ENCODE measurements at places on chromosomes 16 and 17.

DNA sequence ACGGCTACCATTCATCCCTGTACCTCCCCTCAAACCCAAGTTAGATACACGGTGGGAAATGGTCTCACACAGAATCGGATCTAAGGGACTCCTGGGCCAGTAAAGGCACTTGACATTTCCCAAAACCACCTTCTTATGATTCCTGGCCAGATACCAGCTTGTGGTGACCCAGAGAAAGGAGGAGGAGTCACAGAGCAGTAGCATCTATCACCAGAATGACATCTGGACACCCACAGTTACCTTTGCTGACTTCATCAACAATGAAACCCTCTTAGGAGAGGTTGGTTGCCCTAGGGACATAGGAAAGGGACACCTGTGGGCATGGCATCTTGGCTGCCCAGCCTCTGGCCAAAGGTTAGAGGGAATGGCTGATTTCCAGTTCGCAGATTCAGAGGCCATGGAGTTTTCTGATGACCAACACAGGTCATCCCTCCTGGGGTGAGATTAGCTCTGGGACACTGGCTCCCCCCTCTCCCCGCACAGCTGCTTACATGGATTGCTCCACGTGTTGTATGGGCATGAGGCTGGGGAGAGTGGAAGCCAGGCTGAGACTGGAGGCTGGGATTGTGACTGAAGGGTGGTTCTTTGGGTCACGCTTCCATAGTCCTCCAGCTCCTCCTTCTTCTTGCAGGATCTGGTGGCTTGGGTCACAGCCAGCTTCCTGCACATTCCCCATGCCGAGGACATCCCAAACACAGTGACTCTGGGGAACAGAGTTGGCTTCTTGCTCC is 1.4 kb upstream of the AOC3 start:
- DNase-seq = no peak

DNA sequence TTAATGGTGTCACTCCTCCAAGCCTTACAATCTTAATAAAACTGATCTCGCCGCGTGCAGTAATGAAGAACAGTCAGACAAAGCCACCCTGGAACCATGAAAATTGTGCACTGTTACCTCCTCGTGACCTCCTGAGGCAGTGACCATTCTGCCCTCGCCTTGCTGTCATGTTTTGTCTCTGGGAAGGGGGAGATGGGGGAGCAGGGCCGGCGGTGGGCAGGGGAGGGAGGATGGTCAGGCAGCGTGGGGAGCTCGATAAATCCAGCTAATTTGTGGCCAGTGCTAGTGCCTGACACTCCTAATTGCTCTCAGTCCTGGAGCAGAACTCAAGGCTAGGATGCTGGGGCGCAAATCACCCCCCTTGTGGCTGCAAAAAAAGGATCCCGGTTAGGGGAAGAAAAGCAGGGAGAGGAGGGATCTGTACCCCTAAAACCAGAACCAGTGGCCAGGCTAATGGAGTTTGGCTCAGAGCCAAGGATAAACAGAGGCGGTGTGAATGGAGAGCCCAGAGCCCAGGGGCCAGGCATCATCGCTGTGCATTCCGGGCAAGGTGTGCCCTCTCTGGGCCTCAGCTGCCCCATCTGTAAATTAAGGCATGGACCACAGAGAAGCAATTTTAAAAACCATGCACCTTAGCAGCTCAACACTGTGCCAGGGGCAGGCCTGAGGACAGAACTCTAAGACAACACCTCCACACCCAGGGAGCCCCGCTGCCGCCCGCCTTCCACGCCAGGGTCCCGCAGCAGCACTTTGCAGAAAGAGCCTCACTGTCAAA is 113.3 kb downstream of the ZNF423 start:
- no peak for DNase-seq

- DNase-seq = no peak
Measured at GRCh38 chr17:50834429-50835300, 721 bp upstream of the WFIKKN2 start.

DNA sequence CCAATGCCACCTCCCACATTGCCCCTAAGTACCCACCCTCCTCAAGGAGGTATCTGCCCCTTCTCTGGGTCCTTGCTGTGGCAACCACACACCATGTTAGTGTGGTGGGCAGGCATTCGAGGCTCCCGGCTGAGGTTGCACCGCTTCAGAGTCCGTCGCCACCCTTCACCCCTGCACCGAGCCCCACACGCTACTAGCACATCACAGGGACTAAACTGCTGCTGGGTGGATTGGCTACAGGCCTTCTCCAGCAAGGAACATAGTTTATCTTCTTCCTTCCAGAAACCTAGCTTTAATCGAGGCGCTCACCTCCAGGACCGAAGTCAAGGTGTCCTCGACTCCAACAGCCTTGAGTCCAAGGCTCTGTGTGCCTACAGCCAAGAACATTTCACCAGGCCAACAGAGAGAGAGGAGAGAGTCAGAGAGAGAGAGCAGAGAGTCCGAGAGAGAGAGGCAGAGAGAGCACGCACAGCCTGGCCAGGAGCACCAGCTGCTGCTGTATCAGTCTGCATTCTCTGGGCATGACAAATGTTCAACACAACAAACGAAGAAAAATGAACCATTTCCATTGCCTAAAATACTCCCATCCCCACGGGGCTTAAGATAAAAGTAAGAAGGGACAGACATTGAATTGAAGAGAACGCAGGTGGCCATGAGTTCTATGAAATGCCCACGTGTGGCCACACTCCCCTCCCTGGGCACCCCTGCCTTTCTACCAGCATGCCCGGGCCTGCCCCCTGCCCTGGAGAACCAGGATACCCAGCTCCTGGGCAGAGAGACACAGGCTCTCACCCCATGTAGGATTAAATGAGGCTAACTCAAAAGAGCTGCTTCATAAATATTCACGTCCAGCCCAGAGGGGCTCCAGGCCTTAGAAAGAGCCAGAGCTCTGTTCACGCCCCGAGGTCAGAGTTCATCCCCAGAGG is 94.9 kb downstream of the RBFOX3 start:
- no peak for DNase-seq

GRCh38 chr17:5675625-5676421 is 91.5 kb upstream of the NLRP1 start:
- no peak for DNase-seq

DNA sequence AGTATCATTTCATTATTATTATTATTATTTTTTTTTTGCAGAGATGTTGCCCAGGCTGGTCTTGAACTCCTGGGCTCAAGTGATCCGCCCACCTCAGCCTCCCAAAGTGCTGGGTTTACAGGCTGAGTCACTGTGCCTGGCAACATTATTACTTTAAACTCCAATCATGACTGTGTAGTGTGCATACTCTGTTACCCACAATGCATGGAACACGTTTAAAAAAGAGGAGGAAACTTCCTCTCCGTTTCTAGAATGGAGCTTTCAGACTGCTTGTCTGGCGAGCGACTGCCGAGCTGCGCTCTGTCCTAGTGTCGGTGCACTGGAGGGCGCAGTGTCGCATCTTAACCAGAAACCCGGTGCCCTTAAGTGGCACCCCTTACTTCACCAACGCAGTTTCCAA is 22.1 kb upstream of the FASN start:
- no peak for DNase-seq

DNA sequence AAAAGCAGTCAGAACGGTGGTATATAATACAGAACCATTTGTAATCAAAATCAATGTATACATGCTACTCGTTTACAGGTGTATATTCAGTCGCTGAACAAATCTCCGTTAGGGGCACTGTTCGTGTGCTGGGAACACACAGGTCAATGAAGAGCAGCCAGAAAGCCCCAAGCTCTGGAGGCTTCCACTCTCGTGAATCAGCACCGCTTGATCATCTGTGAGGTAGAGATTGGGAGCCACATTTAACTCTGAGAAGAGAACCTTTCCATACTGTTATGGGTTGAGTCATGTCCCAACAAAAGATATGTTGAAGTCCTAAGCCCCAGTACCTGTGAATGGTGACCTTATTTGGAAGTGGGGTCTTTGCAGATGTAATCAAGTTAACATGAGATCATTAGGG is 5.4 kb upstream of the CYTH1 start:
- no peak for DNase-seq

- no peak for DNase-seq
Measured at GRCh38 chr17:41864498-41864835, 756 bp downstream of the KLHL11 start.

- DNase-seq = no peak
Measured at GRCh38 chr16:11045846-11046245, 101.5 kb downstream of the CLEC16A start.

- no peak for DNase-seq
Measured at GRCh38 chr16:84729716-84730320, 30.0 kb downstream of the USP10 start.

DNA sequence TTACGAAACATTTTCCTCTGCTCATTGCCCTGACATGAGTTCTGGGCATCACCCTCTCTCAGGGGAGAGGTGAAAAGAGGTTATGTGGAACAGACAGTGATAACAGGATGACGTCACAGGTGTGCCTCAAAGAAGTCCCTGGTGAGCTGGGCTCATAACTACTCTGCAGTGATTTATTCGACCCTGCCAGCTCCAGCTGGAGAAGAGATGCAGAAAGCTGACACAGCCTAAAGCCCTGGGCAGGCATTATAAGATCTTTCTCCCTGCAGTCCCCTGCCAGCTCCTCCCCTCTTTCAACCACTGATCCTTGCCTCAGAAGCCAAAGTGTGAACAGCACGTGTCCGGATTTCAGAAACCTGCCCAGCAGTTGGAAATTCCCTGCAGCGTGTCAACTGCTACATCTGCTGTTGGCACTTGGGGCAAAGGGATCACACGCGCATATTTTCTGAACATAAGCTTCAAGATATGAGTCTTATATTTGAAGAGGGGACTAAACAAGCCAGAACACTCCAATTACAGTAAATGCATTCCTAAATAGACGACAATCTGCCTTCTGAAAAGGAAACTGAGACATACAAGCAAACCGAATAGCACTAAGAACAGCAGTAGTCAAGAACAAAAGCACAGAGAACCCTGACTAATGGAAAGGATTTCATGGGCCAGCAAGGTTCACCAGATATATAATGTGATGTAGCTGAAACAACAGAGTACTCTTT is 80.5 kb downstream of the SMG6 start:
- no peak for DNase-seq

- DNase-seq = no peak
Measured at GRCh38 chr16:68486502-68487202, 38.3 kb upstream of the SMPD3 start.

DNA sequence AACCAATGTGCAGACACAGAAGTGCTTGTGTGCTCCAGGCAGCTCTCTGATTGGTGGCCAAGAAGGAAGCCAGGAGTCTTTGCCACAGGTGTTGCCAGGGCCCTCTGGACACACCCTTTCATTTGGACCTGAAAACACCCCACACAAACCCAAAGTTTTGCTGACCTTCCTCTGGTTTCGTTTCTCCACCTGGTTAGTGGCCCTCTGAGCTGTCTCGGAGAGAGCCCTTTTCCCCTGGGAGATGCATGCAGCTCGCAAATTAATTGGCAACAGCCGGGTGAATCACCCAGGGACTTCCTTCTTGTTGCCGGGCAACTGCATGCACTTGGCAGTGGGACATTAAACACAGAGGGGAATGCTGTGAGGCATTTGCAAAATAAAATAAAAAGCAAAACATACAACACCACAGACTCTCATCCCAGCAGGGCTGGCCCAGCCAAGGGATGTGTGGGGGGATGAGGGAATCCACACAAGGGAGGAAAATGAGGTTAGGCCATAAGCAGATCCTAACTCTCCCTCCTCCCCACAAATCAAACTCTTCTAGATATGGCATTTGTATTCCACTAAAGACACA is 286.6 kb downstream of the SOX9 start:
- DNase-seq = no peak

DNA sequence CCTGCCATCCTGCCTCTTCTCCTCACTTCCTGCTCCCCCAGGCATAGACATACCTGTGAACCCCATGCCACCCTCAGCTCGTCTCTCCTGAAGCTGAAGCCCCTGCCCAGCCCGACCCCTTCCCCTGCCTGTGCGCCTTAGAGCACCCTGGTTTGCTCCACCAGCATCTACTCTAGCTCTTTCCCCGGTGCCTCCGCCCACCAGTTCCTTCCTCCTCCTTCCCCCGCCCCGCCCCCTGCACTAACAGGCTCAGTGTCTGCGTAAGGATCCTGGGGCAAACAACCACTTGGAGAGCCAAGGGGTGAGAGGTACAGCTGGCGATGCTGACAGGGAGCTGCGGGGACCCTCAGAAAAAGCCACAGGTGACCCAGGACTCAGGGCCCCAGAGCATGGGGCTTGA is 1.9 kb downstream of the GPR142 start:
- DNase-seq = peak; percentile 64
